ENCODE measurements at places on chromosomes 6 and 20. TPM values are rescaled to one million over a fixed set of nuclear protein-coding genes. Genes with fewer than 3 reads are reported as not detected.
A peak's percentile ranks its signal among the peaks of the same experiment; 100 is the strongest.

GRCh38 chr6:34349211-34349610, 43.3 kb downstream of the NUDT3 start:
- no peak for DNase-seq

SMPDL3A gene
- total RNA-seq, result 4.1 TPM

- DNase-seq, result peak; percentile 21
Observed at GRCh38 chr6:123830120-123830519, 26.5 kb downstream of the NKAIN2 start.

GRCh38 chr6:119294984-119295383, 54.6 kb downstream of the MAN1A1 start:
- DNase-seq, result no peak

MICB gene
- 25.9 TPM for total RNA-seq

DNA sequence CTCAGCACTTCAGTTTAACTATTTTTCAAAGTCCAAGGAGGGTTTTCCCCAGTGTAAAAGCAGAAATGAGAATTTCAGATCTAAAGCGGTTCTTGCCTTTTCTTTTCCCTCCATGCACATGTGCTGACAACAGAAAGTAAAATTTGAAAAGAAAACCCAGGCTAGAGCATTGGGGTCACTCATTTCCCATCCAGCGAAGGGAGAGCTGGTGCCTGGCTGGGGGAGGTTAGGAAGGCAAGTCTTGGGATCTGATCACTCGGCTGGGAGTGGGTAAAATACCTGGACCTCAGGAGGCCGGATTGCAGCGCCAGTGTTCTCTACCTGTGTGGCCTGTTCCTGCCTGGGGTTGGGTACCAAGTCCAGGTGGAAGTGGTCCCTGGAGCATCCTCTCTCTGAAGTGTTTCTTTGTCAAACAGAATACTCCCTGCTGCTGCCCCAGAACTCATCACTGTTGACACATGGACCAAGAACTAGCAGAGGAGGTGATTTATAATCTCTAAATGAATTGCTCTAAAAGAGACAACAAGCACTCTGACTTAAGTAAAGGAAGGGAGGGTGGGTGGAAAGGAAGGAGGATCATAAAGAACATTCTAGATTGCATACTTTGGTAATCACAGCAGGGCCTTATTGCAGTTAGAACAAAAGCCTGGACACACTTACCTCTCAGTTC, 136.0 kb downstream of the MTHFD1L start:
- no peak for DNase-seq

WFDC5 gene
- not detected for total RNA-seq

DNA sequence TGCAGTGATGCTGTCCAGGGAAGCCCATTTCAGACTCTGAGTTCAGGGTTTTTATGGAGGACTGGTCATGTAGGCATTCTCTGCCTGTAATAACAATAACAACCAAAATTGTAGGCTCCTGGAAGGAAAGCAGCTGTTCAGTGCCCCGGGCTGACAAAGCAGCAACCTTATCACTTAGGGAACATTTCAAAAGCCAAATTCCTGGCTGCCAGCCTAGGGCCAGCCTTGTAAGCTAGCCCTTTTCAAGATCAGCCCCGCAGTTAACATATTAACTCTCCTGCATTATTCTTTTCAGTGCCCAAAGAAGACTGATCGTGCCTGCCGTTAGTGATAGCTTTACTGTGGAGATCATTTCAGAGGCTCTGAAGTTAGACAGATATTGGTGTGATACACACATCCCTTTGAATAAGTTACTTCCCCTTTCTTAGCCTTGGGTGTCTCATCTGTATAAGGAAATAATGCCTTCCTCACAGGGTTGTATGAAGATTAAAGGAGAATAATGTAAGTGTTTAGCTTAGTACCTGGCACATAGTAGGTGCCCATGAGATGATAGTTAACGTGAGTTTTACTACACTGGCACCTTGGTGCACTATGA, 44.1 kb downstream of the CTNNBL1 start:
- DNase-seq, result no peak

LRRC73 gene
- 0.58 TPM for total RNA-seq

DNA sequence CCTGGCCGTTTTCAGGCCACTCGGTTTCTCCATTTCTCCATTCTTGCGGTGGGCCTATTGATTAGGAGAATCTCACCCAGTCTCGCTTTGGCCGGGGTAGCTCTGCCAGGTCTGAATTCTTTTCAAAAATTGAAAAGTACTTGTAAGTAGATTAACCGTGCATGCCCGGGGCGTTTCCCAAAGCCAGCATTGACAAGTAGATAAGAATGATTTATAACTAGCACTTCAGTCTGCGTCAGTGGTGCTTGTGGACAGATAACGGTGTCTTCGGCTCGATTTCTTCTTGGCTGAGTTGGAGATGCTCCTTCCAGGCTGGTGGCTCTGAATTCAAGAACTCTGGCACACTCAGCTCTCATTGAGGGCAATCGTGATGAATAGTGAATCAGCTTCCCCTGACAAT, 29.0 kb downstream of the SLC24A3 start:
- DNase-seq, result no peak

DNA sequence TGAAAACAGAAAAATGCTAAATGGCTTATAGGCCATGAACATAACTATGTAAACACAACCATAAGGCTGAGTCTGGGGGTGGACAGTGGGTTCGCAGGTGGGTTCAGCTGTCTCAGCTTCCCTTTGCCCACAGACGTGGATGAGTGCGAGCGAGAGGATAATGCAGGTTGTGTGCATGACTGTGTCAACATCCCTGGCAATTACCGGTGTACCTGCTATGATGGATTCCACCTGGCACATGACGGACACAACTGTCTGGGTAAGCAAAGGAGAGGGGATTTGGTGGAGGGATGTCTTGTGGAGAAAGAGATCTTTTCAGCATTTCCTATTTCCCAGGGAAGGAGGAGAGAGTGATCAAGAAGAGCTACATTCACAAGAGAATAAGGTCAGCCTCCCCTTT, 14.7 kb downstream of the SCUBE3 start:
- DNase-seq, result no peak

DNA sequence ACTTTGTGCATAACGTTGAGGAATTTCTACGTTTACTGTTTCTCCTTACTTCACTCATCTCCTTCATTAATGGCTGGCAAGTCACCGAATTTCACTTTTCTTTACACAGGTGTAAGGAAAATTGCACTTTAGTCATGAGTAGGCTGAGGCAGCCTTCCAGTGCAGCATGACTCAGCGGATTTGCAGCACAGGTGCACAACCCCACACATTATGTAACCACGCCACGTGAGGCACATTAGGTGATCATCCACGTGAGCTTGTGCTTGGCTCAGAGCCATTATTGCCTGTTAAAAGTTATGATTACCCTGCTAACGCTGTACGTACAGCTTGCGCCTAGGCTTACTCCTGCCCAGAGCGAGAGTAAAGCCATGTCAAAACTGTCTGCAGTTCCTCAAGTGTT, 158.8 kb downstream of the NKAIN2 start:
- DNase-seq, result no peak

DNA sequence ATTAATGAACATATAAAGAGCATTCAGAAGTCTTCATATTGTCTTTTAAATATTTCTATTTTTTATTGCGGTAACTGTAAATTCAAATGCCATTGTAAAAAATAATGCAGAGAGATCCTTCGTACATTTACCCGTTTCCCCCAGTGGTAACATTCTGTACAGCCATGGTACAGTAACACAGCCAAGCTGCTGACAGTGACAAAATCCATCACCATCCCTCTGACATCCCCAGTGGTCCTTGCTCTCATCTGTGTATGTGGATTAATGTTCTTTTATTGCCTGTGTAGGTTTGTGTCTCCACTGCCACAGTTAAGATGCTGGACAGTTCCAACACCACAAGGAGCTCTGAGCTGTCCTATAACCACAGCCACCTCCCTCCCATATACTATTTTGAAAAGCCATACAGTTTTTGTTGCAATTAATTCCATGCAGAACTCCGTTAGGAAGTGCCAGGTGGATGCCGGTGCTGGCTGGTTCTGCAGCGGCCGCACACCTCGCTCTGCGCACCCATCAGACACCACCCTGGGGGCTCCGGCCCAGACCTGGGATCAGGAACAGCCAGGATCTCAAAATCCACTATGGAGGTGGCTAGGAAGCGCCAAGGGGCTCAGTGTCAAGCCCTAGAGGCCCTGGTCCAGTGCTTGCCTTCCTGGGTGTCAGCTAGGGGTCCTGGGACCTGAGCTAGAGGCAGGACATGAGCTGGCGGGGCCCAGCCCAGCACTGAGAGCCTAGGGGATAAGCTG, 93.1 kb upstream of the PMEPA1 start:
- DNase-seq, result no peak

DNA sequence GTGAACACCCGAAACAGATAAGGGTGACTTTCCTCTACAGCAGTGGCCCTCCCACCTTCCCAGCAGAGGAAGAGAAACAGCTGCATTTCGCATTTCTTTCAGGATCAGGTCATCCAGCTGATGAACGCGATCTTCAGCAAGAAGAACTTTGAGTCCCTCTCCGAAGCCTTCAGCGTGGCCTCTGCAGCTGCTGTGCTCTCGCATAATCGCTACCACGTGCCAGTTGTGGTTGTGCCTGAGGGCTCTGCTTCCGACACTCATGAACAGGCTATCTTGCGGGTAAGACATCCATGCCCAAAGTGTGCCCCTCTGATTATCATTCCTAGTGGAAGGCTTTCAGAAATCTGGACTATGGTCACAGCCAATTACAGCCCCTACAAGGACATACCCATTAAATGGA, 27.8 kb upstream of the MROH8 start:
- DNase-seq, result no peak

RWDD1 gene
- total RNA-seq, result 44.2 TPM

DNA sequence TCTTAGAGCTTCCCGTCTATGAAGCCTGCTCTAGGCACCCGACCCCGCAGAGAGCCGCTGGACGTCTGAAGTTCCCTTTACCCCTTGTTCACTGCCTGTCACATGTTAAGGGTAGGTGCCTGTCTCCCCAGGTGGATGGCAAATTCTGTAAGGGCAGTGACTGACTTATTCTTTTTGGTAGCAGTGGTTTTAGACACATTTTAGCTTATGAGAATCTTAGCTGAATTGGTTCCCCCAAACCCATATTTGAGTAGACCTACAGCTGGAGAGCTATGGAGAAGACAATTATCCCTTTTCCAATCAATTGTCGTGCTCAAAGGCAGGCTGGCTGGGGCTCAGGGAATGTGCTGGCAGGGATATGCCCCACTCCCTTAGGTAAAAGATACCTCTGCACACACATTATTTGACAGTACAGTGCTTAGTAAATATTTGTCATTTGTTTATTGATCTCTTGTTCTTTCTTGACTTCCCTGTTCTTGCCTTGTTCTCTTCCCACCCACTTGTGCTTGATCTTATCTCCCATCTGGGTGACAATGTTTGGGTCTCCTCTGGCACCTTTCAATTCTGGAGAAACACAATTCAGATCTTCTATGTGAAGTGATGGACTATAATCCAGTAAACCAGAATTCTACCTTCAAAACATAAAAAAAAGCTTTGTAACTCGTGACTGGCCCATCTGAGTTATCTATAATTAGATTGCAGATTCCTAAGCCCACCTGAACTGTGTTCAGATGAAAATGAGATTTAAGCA, 114.3 kb upstream of the SLC2A12 start:
- no peak for DNase-seq

DNA sequence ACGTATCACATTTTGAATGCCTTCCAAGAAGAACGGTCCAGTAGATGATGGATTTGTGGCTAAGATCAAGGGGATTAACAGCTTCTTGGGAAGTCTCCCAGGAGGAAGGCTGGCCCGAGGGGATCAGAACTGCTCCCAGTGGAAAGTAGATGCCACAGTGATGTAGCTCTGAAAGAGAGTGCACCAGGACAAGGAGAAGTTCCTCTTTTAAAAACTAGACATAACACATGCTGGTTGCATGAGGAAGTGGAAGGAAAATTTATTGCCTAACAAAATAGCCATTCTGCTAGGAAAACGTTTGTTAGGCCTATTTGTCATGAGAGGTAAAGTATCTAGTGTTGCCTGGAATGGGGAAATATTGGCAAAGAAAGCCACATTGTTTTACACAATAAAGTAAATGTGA, 87.8 kb downstream of the CDH26 start:
- no peak for DNase-seq

WTAP gene
- total RNA-seq, result 75.6 TPM

FAXC gene
- total RNA-seq, result 3.6 TPM

ENPP4 gene
- total RNA-seq, result 4.5 TPM

DNA sequence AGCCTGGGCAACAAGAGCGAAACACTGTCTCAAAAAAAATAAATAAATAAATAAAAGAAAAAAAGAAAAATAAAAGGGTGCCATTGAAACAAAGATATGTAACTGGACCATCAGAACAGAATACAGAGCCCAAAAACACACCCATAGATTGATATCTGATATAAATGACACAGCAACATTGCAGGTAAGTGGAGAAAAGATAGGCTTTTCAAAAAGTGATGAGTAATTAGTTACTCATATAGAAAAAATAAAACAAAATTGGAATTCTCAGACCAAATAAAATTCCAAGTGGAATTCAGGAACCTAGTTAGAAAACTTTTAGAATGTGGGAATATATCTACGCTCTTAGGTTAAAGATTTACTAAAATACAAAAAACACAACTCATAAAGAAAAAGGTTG, 60.6 kb upstream of the CHD6 start:
- no peak for DNase-seq

DNA sequence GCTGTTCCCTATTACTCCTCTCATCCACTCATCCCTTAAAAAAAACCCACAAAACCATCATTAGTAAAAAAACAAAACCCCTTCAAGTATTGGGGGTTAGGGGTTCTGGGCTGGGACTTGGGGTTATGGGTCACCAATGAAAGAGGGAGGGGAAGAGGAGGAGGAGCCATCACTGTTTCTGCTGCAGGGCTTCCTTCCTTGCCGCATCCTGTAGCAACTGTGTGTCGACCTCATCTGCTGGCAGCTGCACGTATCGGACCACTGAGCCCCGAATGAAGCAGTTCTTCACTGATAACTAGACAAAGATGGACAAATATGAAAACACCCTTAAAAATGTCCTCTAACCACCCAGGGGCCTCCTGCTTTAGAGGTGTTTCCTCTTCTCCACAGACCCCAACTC, 2.0 kb upstream of the VARS1 start:
- DNase-seq, result no peak

DNA sequence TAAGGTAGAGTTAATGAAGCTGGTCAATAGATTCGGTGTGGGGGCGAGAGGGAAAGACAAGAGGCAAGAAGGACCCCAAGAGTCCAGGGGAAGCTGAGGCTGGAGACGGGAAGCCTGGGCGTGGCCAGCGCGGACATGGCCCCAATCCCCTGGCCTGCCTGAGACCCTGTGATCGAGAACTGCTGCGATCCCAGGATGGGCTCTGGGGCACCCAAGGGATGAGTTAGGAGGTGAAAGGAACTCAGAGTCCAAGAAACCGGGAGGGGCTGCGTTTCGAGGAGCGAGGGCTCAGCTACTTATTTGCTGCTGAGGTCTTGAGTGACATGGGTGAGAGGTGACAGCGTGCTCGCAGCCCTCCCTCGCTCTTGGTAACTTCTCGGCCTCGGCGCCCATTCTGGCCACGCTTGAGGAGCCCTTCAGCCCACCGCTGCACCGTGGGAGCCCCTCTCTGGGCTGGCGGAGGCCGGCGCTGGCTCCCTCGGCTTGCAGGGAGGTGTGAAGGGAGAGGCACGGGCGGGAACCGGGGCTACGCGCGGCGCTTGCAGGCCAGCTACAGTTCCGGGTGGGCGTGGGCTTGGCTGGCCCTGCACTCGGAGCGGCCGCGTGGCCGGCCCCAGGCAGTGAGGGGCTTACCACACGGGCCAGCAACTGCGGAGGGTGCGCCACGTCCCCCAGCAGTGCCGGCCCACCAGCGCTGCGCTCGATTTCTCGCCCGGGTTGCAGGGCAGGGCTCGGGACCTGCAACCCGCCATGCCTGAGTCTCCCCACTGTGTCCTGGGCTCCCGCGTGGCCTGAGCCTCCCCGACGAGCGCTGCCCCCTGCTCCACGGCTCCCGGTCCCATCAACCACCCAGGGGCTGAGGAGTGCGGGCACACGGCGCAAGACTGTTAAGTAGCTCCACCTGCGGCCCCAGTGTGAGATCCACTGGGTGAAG, 58.2 kb downstream of the IRF4 start:
- DNase-seq, result no peak

BAG2 gene
- 3.6 TPM for total RNA-seq

Data from endothelial cell of umbilical vein (primary cell).